ENCODE measurements at places on chromosomes 4 and X. TPM values are rescaled to one million over a fixed set of nuclear protein-coding genes. Genes with fewer than 3 reads are reported as not detected.

DNA sequence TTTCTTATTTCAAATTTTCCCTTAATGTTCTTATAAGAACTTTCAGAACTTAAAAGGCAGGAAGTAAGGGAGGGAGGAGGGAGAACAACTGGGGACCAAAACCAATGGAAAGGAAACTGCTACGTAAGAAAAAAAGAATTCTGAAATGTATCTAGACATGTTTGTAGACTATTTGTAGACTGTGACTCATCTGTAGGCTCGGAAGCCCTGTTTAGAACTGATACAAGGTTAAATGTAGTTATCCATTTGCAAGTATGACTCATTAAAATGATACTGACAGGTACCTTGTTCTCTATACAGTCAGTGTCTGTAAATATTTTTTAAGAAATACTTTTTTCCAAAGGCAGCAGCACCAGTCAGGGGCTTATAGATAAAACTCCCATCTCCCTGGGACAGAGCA is 202.0 kb downstream of the DHX15 start:
- no peaks in the 10 kb centered on the region for H3K27me3 ChIP-seq
- DNase-seq: no peak

GRCh38 chr4:16302648-16303047 is 76.4 kb upstream of the TAPT1 start:
- no peaks in the 10 kb centered on the region for H3K4me1 ChIP-seq
- H3K27me3 ChIP-seq: no peaks in the 10 kb centered on the region
- no peaks in the 10 kb centered on the region for H3K36me3 ChIP-seq
- DNase-seq: no peak

GRCh38 chrX:39779952-39780783 is 317.6 kb downstream of the BCOR start:
- H3K4me3 ChIP-seq: no peak overlapping the region
- H3K27me3 ChIP-seq: no peaks in the 10 kb centered on the region
- no peak for DNase-seq
- no peaks in the 10 kb centered on the region for H3K4me1 ChIP-seq

DNA sequence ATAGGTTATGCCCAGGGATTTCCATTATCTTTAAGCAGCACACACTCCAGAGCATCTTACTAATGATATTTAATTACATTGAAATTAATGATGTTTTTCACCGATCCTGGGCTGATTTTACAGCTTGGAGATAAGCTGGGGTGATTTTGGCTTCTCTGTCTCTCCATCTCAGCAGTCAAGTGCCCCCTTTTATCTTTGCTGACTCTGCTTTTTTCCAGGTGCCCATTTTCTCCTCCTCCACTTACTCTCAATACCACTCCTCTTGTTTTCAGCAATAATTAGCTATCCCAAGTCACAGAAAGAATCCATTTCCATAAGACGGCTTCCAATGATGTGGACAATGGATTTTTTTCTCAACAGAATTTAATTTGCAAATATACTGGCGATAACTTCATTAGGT is 266.7 kb downstream of the GBA3 start:
- H3K4me3 ChIP-seq: no peak overlapping the region
- no peak overlapping the region for H3K27ac ChIP-seq
- DNase-seq: no peak
- no peaks in the 10 kb centered on the region for H3K4me1 ChIP-seq
- H3K36me3 ChIP-seq: no peaks in the 10 kb centered on the region

DNA sequence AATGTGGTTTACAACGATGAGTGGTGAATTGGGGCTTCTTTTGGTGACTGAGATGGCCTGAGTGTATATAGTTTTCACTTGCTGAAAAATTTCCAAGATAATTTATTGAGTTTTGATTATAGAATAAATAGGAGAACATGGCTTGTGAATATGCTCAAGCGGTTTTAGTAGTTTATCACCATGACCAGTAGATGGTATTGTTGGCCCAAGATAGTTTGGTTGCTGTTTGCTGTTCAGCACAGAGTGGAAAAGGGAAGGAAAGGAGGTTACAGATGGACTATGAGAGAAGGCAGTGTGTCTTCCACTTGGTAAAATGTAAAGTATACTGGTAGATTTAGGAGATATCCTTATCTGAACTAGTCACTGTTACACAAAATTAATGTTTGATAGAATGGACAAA is 55.8 kb upstream of the POU4F2 start:
- H3K27me3 ChIP-seq: no peaks in the 10 kb centered on the region
- H3K4me3 ChIP-seq: no peak overlapping the region
- H3K27ac ChIP-seq: no peak overlapping the region
- H3K4me1 ChIP-seq: no peaks in the 10 kb centered on the region
- H3K36me3 ChIP-seq: no peaks in the 10 kb centered on the region
- DNase-seq: no peak

GRCh38 chrX:101685923-101686322 is 26.3 kb upstream of the ARMCX2 start:
- no peaks in the 10 kb centered on the region for H3K36me3 ChIP-seq
- H3K27ac ChIP-seq: no peak overlapping the region
- no peaks in the 10 kb centered on the region for H3K27me3 ChIP-seq
- H3K4me1 ChIP-seq: no peaks in the 10 kb centered on the region
- no peak for DNase-seq
- no peak overlapping the region for H3K4me3 ChIP-seq

DNA sequence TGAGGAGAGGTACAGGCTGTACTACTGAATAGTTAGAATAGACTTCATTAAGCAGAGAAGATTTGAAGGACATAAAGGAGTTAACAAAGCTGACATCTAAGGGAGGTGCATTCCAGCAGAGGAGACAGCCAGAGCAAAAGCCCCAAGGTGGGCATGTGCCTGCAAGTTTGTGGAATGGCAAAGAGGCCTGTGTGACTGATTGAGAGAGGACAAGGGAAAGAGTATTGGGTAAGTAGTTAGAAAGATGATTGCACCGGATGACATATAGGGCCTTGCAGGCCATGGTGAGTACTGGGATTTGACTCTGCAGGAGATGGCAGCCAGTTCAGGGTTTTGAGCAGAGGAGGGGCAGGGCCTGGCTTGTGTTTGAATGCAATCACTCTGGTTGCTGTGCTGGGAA is 55.9 kb downstream of the FMR1NB start:
- no peaks in the 10 kb centered on the region for H3K4me1 ChIP-seq
- no peak overlapping the region for H3K4me3 ChIP-seq
- DNase-seq: no peak
- H3K27ac ChIP-seq: no peak overlapping the region
- no peaks in the 10 kb centered on the region for H3K36me3 ChIP-seq
- no peaks in the 10 kb centered on the region for H3K27me3 ChIP-seq

GRCh38 chr4:6112606-6113290 is 87.6 kb downstream of the JAKMIP1 start:
- DNase-seq: no peak
- no peaks in the 10 kb centered on the region for H3K27me3 ChIP-seq
- no peak overlapping the region for H3K4me3 ChIP-seq
- H3K4me1 ChIP-seq: no peaks in the 10 kb centered on the region
- no peaks in the 10 kb centered on the region for H3K36me3 ChIP-seq

The FDCSP gene
- not detected for total RNA-seq

DNA sequence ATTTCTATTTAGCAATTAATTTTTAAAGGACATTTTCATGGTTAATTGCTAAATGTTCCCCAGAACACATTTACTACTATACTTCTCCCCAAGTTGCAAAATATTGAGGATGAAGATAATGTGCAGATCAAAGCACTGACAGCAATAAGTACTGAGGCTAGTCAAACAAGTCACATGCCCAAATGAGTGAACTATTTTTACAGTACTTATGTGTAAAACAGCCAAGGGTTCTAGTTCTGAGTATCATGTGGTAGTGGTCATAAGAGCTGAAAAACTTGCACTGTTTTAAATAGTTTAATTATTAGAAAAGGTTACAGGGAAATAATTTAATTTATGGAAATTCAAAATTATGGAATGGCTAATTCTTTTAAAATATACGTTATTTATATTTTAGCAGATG is 3.8 kb downstream of the GALNTL6 start:
- no peaks in the 10 kb centered on the region for H3K27me3 ChIP-seq
- no peak overlapping the region for H3K4me3 ChIP-seq
- H3K36me3 ChIP-seq: no peaks in the 10 kb centered on the region
- H3K4me1 ChIP-seq: no peaks in the 10 kb centered on the region
- no peak for DNase-seq
- no peak overlapping the region for H3K27ac ChIP-seq

The TLR6 gene
- total RNA-seq: 3.1 TPM

GRCh38 chrX:130594453-130594916 is 192.7 kb downstream of the RBMX2 start:
- H3K27me3 ChIP-seq: no peaks in the 10 kb centered on the region
- H3K36me3 ChIP-seq: no peaks in the 10 kb centered on the region
- DNase-seq: no peak
- H3K4me3 ChIP-seq: no peak overlapping the region
- H3K4me1 ChIP-seq: no peaks in the 10 kb centered on the region

GRCh38 chr4:42809419-42810084 is 83.0 kb upstream of the GRXCR1 start:
- H3K4me3 ChIP-seq: no peak overlapping the region
- H3K27ac ChIP-seq: no peak overlapping the region
- no peaks in the 10 kb centered on the region for H3K4me1 ChIP-seq
- no peaks in the 10 kb centered on the region for H3K36me3 ChIP-seq
- no peak for DNase-seq
- H3K27me3 ChIP-seq: no peaks in the 10 kb centered on the region

The EGFL6 gene
- total RNA-seq: not detected

DNA sequence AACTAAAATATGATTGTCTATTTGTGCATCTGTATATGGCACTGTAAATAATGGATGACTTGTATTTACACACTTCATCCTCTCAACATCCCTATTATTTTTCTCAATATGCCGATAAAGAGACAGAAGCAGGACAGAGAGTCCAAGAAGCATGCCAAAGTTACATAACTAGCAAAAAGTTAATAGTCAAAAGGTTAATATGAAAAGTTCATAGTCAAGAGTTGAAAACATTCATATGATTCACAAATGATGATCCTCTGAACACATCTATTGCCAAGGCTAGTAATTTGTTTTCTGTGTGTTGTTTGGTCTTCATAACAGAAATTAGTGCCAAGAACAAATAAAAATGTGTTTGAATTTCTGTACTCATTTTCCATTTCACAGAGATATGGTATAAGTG is 231.0 kb downstream of the ADAMTS3 start:
- H3K36me3 ChIP-seq: no peaks in the 10 kb centered on the region
- H3K27ac ChIP-seq: no peak overlapping the region
- no peak overlapping the region for H3K4me3 ChIP-seq
- no peaks in the 10 kb centered on the region for H3K4me1 ChIP-seq
- DNase-seq: no peak
- H3K27me3 ChIP-seq: no peaks in the 10 kb centered on the region

The UGT8 gene
- 8.5 TPM for total RNA-seq

The ZNF280C gene
- total RNA-seq: 10.4 TPM

The CSAG2 gene
- not detected for total RNA-seq

DNA sequence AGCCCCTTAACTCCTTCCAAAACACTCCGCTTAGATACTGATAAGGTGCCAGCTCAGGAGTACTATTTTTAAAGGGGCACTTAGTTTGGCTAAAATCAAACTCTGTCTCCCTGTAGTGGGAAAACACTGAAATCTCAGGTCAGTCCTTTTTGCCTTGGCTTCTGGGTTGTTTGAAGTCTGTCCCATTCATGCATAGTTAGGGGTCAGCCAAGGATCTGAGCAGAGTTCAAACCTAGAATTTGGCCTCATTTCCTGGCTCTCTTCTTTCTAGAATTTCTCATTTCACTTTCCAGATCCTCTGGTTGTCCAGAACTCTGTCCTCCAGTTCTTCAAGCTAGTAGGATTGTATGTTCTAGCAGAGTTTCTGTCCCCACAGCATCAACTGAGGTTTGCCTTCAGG is 31.5 kb downstream of the NAT8L start:
- no peaks in the 10 kb centered on the region for H3K4me1 ChIP-seq
- no peak overlapping the region for H3K4me3 ChIP-seq
- H3K36me3 ChIP-seq: no peaks in the 10 kb centered on the region
- no peaks in the 10 kb centered on the region for H3K27me3 ChIP-seq

- no peaks in the 10 kb centered on the region for H3K36me3 ChIP-seq
- DNase-seq: no peak
- H3K27ac ChIP-seq: no peak overlapping the region
Observed at GRCh38 chr4:183353557-183353956, 31.3 kb upstream of the CLDN24 start.

GRCh38 chr4:124432500-124432899 is 280.0 kb downstream of the ANKRD50 start:
- no peak overlapping the region for H3K27ac ChIP-seq
- no peaks in the 10 kb centered on the region for H3K4me1 ChIP-seq
- no peak for DNase-seq
- H3K27me3 ChIP-seq: no peaks in the 10 kb centered on the region
- no peak overlapping the region for H3K4me3 ChIP-seq

DNA sequence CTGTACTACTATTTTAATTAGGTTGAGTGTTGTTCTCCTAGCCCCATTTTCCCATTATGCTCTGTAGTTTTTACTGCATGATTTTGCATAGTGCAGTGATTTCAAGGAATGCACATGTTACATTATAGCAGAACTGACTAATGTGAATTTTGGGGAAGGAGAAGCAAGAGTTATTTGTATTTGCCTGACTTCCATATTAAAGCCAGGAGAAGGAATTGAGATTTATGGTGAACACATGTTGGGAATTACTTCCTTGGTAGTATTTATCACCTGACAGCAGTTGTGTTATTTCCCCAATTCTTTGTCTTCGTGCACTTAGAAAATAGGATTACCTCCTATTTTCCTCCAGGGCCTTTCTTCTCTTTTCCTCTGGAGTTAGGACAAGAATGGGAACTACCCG is 3.2 kb downstream of the TMEM144 start:
- DNase-seq: no peak
- no peaks in the 10 kb centered on the region for H3K36me3 ChIP-seq
- H3K27ac ChIP-seq: no peak overlapping the region
- H3K4me1 ChIP-seq: no peaks in the 10 kb centered on the region

The CD38 gene
- total RNA-seq: 2.9 TPM

- no peaks in the 10 kb centered on the region for H3K36me3 ChIP-seq
- no peaks in the 10 kb centered on the region for H3K27me3 ChIP-seq
- peak overlapping the region; percentile 95 for H3K27ac ChIP-seq
- DNase-seq: no peak
- H3K4me3 ChIP-seq: no peak overlapping the region
Observed at GRCh38 chr4:87524456-87524855, 4.7 kb downstream of the SPARCL1 start.

DNA sequence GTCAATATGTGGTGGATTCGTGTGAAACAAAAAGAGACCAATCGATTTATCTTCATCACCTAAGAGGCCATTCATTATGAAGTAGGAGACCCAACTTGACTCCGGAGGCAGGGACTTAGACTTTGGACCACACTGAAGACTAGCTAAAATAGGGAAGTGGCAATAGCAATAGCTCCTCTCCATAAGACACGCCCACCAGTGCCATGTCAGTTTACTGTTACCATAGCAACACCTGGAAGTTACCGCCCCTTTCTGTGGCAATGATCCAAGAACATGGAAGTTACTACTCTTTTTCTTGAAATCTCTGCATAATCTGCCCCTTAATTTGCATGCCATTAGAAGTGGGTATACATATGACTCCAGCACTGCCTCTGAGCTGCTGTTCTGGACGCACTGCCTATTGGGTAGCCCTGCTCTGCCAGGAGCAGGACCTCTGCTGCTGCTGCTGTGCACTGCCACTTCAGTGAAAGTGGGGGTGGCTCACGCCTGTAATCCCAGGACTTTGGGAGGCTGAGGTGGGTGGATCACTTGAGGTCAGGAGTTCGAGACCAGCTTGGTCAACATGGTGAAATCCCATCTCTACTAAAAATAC is 163.2 kb downstream of the PRKX start:
- no peaks in the 10 kb centered on the region for H3K4me1 ChIP-seq
- no peaks in the 10 kb centered on the region for H3K36me3 ChIP-seq
- H3K27ac ChIP-seq: no peak overlapping the region

GRCh38 chr4:71290074-71290473 is 48.7 kb upstream of the SLC4A4 start:
- H3K27me3 ChIP-seq: no peaks in the 10 kb centered on the region
- H3K27ac ChIP-seq: no peak overlapping the region
- DNase-seq: no peak
- H3K4me3 ChIP-seq: no peak overlapping the region

Measured in uterus (tissue), 4 donors.